Stimulated activated CD8-positive, alpha-beta memory T cell treated with anti-CD3 and anti-CD28 coated beads, Interleukin-7, amount 100 ng/mL, for 4 hours (primary cell): ENCODE measurements at places on chromosomes 5 and 9.
A peak's percentile ranks its signal among the peaks of the same experiment; 100 is the strongest.

- no peak for DNase-seq
These were observed 151.1 kb upstream of the APC start for GRCh38 chr5:112586596-112587062.

GRCh38 chr9:126232461-126232860 is 94.2 kb upstream of the MVB12B start:
- DNase-seq = no peak

- peak; percentile 30 for DNase-seq
These were observed 34.6 kb upstream of the SEMA4D start for GRCh38 chr9:89532478-89532877.

DNA sequence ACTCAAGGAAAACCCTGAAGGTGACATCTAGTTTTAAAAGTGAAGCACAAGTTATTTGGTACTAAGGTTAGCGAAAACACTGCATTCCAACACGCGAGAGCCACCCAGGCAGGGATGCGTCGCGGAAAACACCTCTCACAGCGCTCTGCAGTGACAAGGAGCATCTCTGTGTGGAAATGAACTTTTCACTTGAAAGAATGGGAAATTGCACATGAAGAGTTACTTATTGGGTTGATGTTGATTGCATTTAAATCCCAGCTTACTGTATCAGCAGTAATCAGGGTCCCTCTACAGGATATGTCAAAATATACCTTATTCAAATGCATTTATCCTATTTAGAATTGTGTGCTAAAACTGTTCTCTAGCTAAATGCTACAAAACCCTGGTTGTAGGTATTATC is 144.4 kb downstream of the BNC2 start:
- DNase-seq = no peak

DNA sequence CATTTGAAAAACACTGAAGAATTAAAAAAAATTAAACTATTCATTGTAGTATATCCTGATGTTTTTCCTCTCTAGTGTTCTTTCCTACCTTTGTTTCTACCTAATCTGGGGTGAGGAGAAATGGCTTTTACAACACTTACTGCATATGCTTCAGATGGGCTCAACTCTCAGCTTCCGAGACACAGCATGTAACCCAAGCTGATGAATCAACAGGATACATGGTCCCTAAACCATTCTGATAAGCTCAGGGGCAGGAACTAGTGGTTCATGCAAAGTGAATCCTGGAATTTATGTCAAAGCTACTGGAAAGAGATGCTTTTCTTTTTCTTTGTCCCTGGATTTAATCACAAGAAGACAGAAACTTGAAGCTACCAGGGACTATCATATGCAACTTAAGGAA is 672.5 kb upstream of the RORB start:
- no peak for DNase-seq

GRCh38 chr5:64331597-64332277 is 166.1 kb downstream of the RNF180 start:
- DNase-seq = no peak

- DNase-seq = no peak
These were observed 7.1 kb downstream of the SAR1B start for GRCh38 chr5:134625559-134625958.

GRCh38 chr5:130871346-130872086 is 293.5 kb downstream of the HINT1 start:
- DNase-seq = no peak

- DNase-seq = no peak
These were observed 282.7 kb upstream of the VLDLR start for GRCh38 chr9:2338777-2339365.

- no peak for DNase-seq
These were observed 51.2 kb downstream of the NIM1K start for GRCh38 chr5:43243270-43243669.

DNA sequence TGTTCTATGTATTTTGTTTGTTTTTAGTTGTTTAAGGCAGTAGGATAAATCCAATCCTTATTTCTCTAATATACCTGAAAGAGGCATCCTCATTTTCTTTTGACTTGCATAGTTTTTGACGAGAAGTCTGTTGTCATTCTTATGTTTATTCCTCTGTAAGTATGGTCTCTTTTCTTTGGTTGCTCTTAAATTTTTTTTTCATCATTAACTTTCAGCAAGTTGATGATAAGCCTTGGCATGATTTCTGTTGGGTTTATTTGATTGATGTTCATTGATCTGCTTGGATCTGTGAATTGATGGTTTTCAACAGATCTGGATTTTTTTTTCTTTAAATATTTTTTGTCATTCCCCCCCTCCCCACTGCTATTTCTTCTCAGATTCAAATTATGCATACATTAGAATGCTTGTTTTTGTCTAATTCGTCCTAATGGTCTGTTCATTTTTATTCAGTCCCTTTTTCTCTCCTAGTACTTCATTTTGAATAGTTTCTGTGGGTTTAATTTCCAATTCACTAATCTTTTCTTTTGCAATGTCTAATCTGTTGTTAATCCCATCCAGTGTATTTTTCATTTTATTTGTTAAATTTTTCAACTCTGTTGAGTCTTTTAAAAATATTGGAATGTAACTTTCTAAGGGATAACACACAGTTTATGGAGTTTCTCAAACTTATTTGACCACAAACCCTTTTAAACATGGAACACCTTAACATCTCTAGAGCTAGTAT is 495.9 kb downstream of the CSNK1G3 start:
- DNase-seq = no peak

DNA sequence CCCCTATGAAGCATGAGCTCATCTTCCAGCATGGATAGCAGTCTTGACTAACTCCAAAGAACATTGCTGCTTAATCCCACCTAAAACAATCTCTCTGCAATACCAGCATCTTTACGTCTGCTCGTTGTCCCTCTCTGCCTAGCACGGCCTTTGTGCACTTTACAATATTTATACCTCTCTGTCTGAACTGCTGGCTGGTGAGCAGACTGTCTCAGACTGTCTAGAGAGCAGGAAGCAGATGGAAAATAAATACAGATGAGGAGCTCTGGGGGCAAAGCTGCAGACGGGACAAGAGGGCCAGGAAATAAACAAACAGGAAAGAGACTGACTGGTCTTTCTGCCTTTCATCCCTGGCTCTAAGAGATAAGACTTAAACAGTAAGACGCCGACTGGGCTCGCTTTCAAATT is 224.8 kb downstream of the ENC1 start:
- no peak for DNase-seq

GRCh38 chr5:59800347-59800893 is 93.1 kb downstream of the PDE4D start:
- no peak for DNase-seq

GRCh38 chr5:35899800-35900199 is 38.6 kb downstream of the CAPSL start:
- DNase-seq = no peak

GRCh38 chr5:136065588-136065987 is 36.8 kb downstream of the TGFBI start:
- DNase-seq = no peak
